Stimulated activated naive CD8-positive, alpha-beta T cell treated with anti-CD3 and anti-CD28 coated beads, Interleukin-15, amount 100 ng/mL, for 72 hours (primary cell): ENCODE measurements at places on chromosomes 6 and 20.

GRCh38 chr20:44173846-44174245 is 13.1 kb downstream of the JPH2 start:
- DNase-seq = no peak

- no peak for DNase-seq
These were observed 924.1 kb downstream of the EPHA7 start for GRCh38 chr6:92495242-92495641.

DNA sequence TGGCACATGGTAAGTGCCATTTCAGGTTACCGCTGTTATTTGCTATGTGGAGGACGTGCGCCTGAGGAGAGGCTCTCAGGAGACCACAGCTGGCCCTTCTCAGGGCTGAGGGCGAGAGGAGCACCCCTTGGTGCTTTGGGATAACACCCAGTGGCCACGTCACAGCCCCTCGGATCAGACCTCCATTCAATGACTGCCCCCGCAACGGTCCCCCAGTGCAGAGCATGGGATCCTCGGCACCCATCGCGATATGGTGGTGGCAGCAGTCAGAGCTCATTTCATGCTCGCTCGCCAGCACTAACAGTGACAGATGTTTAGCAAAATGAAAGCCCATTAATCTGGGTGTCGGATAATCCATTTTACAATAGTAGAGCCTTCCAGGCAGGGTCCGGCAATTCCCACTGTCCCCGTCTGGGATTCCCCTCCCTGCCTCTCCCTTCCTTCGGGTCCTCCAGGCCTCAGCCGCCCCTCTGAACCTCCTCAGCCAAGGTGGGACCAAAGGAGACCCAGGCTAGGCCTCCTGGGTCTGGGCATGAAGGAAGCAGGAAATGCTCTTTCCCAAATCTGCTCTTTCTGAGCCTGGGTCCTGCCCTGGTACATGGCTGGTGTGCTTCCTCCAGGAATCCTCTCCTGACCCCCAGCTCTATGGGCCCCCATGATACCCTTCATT is 117.1 kb downstream of the GRM4 start:
- DNase-seq = no peak

GRCh38 chr6:13354331-13355042 is 26.1 kb upstream of the TBC1D7 start:
- no peak for DNase-seq

DNA sequence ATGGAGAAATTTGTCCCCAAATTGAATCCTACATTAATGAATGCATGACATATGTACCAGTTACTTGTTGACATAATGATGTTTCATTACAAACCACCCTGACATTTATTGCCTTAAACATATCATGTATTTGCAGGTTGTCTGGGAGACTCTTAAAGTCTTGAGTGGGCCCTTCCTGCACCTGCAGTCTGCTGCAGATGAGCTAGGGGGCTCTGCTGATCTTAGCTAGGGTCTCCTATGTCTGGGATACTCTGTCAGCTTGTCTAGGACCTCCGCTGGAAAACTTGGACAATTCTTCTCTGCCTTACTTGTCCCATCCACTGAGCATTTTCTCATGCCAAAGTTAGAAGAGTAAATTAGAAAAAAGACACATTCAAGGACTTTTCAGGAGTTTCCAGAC is 581.6 kb downstream of the HAO1 start:
- DNase-seq = no peak

GRCh38 chr6:106974999-106975737 is 639 bp upstream of the CD24 start:
- DNase-seq = peak; percentile 18

DNA sequence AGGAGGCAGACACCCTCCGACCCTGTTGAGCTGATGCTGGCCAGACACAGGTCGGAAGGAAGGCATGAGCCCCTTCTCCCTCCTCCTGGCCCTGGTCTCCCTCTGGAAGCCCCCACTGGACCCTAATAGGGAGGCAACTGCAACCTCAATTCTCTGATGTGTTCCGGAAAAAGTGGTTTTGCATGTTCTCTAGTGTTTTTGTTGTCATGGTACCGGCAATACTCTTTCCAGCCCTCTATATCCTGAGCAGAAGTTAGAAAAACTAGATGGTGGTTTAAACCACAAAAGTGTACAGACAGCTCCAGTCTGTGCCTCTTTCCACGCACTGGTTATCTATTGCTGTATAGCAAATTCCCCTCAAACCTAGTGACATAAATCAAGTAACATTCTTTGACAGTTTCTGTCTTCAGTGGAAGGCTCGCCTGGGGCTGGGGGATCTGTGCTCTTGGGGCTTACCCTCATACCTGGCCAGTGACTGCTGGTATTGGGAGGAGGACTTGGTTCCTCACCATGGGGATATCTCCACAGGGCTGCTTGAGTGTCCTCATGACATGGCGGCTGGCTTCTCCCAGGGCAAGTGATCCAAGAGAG is 37.0 kb downstream of the SYTL3 start:
- DNase-seq = peak; percentile 18

GRCh38 chr20:10984294-10984693 is 310.5 kb upstream of the JAG1 start:
- no peak for DNase-seq

GRCh38 chr6:5219011-5219691 is 41.6 kb downstream of the LYRM4 start:
- DNase-seq = no peak

GRCh38 chr6:121482004-121482693 is 46.7 kb downstream of the GJA1 start:
- no peak for DNase-seq

GRCh38 chr6:157253699-157254098 is 69.6 kb downstream of the TMEM242 start:
- DNase-seq = no peak

DNA sequence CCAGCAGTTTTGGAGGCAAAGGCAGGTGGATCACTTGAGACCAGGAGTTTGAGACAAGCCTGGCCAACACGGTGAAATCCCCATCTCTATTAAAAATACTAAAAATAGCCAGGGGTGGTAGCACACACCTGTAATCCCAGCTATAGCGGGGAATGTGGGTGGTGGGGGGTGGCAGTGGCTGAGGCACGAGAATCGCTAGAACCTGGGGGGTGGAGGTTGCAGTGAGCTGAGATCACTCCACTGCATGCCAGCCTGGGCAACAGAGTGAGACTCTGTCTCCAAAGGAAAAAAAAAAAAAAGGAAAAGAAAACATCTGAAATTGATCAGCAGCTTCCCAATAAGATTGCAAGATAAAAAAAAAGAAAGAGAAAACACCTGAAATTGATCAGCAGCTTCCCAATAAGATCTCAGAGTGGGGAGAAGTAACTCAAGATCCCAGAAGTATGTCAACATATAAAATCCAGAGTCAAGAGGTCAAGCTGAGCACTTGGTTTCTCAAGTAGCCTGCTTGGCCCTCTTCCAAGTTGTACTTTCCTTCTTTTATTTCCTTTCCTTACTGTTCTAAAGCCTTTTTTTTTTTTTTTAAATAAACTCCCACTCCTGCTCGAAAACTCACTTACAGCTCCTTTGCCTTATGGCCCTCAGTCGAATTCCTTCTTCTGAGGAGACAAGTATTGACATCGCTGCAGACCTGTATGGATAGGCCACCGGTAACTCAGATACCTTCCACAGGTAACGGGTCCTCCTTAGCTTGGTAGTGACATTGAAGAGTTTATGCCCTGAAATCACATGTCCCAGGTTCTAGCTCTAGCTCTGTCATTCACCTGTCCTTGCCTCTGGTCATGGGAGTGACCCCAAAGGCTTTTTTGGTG is 368.5 kb upstream of the SYNCRIP start:
- DNase-seq = no peak

GRCh38 chr20:63774306-63774705 is 34.7 kb downstream of the SLC2A4RG start:
- DNase-seq = no peak

DNA sequence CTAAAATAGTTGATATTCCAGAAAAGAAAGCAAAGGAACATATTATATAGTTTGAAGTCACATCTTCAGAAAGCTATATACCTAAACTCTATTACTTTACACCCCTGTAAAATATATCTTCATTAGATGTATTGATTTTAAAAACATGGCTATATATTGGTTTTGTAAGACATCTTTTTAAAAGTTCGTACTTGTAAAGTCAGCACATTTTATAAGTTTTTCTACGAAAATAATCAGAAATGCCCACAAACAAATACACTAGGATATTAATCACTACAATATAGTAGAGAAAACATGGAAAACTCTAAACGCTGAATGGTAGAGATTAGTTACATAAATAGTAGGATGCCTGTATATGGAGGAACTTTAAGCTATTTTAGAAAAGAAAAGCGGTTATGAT is 52.9 kb downstream of the RNF217 start:
- no peak for DNase-seq

DNA sequence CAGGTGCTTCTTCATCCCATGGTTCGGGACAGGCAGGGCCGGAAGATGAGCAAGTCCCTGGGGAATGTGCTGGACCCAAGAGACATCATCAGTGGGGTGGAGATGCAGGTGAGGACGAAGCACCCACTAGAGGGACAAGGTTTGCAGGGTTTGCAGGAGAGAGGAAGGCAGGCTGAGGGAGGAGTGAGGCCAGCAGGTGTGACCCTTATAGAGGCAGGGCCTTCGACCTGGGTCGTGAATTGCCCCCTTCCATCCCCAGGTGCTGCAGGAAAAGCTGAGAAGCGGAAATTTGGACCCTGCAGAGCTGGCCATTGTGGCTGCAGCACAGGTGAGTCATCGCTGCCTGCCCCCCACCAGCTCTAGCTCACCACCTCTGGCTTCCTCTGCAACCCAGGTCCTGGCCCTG is 8.4 kb downstream of the VARS2 start:
- no peak for DNase-seq

DNA sequence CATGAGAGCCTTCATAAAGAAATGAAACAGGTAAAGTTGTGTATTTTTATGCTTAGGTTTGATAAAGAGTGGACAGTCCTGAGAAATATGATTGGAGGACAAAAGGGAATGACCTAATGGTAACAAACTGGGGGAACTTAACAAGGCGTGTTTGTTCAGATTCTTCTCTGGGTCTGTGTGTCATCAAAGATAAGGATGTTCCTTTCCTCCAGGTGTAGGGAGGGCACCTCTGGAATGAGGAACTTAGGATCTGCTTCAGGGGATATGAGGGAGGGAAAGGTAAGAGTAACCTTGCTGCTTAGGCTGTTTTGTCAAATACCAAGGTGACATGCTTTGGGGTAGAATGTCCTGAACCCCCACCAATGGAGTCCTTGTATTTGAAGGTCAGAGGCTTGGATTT is 291.9 kb downstream of the KCNQ5 start:
- no peak for DNase-seq

GRCh38 chr6:160756021-160756420 is 54.0 kb downstream of the PLG start:
- DNase-seq = no peak

GRCh38 chr6:170030284-170030815 is 260.5 kb downstream of the DLL1 start:
- DNase-seq = no peak

DNA sequence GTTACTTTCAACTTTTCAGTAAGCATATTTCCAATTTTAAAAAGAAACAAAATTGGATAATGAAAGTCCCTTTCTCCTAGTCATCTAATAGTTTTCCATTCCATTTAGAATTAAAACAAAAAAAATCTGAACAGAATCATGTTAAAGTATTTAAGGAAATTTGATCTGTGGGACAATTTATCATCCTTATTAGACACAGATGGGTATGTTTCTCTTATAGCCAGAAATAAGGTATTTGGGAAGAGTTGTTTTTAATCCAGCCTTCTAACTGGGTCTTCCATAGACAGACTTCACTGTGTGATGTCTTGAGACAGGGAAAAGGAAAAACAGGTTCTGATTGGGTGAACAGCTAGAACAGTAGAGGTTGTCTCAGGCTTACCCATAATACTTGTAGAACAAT is 39.5 kb upstream of the STXBP5 start:
- DNase-seq = no peak

GRCh38 chr6:48611332-48611731 is 500.3 kb upstream of the PTCHD4 start:
- DNase-seq = no peak
